ENCODE measurements at places on chromosomes 6 and 20.

GRCh38 chr6:30328397-30328796 is 1.7 kb downstream of the TRIM39 start:
- DNase-seq: no peak

- DNase-seq: no peak
Measured at GRCh38 chr20:23080521-23080920, 5.6 kb downstream of the CD93 start.

DNA sequence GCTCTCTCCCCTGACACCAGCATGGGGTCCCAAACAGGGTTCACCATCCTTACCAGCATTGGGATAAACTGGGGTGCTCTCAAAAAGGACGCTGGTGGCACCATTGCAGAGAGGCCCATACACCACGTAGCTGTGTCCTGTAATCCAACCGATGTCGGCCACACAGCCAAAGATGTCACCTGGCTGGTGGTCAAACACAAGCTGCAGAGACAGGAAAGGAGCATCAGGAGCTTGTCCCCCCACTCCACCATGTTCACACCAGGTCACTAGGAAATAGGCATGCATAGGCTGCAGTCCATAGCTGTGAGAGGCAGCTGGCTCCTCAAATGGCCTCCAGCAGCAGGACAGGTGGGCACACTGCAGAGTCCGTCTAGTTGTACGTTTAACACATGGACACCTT is 28.8 kb upstream of the APMAP start:
- no peak for DNase-seq

- DNase-seq: no peak
Measured at GRCh38 chr6:56573624-56574023, 69.1 kb downstream of the DST start.

GRCh38 chr6:119129148-119129967 is 50.9 kb upstream of the FAM184A start:
- peak; percentile 60 for DNase-seq

GRCh38 chr20:45179166-45179565 is 4.5 kb downstream of the PI3 start:
- DNase-seq: no peak

DNA sequence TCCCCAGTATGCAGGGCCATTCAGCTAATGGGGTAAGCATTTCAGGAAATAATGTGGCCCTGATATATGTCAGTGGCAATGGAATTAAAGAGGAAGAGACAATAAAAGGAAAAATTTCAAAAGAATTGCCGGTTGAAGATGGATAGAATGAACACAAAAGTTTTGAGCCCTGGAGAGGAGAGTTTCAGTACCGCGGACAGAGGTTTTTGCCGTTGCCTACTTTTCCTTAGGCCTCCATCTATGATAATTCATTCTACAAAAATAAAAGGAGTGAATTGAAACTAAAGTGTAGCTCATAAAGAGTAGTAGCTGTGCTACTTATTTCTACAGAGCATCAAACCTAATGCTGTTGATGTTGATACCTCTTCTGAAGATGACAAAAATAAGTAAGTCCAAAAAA is 140.7 kb downstream of the RNASET2 start:
- DNase-seq: no peak

DNA sequence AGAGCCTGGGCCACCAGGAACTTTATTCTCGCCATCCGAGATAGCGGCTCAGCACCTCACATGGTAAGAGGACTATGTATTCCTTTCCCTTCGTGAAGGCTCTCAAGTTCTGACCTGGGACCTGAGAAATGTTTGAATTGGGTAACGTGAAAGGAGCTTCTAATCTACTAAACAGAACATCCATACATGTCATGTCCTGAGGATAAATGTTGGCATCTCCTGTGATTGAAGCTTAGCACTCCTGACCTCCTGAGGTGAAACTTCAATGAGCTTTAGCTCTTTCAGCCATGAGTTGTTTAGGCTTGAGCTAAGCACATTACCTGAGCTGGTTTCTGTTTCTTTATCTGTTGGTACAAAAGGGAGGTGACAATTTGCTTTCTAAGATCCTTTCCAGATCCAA is 280.9 kb downstream of the PACRG start:
- DNase-seq: no peak

- DNase-seq: no peak
Measured at GRCh38 chr20:7505152-7505834, 435.0 kb downstream of the HAO1 start.
